ENCODE measurements at places on chromosomes 1 and 21.

DNA sequence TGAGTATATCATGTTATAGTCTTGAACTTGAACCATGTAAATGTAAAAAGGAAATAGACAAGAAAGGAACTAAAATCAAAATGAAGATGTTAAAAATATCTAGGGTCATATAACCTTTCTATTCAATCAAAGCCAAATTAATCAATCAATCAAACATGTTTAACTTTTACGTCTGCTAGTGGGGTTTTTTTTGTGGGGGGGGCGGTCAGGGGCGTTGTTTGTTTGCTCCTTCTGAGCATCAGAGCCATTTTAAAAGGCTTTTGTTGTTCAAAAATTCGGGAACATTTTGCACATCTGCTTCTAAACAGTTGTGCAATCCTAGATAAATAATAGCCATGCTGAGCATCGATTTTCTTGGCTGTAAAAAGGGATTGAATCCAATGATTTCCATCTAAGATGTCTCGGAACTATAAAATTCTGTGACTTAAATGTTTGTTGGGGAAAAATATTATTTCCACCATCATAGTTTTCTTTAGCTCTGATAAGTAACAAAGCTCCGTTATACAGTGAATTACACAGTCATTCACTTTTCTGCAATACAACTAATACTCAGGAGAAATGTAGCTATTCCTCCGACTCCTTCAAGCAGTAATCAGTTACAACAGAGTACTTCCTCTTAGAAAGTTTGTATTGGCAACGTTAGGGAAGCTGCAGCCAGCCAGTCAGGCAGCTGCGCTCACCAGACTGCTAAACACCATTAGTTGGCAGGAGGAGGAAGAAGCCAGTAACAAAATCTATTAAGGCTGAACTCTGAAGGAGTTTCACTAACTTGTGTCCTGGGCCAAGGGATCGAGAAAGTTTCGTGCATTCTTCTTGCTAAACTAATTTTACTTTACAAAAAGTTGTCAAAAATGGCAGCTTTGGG lies 2.2 kb downstream of the SPATA6 start:
- no peaks in the 10 kb centered on the region for H3K27me3 ChIP-seq
- DNase-seq: no peak
- H3K27ac ChIP-seq: peak overlapping the region; percentile 18
- peaks cover 30% of the 10 kb centered on the region for H3K4me1 ChIP-seq
- peak overlapping the region; percentile 90 for H3K4me3 ChIP-seq

DNA sequence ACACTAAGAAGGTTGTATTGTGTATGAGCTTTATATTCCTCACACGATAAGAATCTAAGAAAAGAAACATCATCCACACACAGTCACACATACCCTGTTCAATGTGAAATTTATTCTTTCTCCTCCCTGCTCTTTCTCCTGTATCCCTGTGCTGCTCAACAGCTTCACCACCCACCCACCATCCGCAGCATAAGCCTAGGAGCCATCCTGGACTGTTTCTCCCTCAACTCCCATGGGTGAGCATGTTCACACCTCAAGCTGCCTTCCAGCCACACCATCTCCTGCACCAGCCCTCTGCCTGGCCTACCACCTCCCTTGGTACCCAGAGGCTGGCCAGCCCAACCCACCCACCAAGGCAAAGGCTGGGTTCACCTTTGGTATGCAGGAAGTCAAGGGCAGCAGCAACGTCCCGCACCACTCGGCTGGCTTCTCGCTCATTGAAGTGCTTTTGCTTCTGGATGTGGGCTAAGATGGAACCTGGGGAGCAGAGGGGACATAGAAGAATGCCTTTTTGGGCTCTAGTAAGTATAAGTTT lies 20.3 kb upstream of the KNCN start:
- DNase-seq: no peak
- H3K4me1 ChIP-seq: peaks cover 12% of the 10 kb centered on the region
- H3K27me3 ChIP-seq: no peaks in the 10 kb centered on the region
- no peak overlapping the region for H3K4me3 ChIP-seq
- no peak overlapping the region for H3K27ac ChIP-seq
- H3K36me3 ChIP-seq: peaks cover 7% of the 10 kb centered on the region

- H3K4me3 ChIP-seq: no peak overlapping the region
- no peak for DNase-seq
- no peak overlapping the region for H3K27ac ChIP-seq
- no peaks in the 10 kb centered on the region for H3K36me3 ChIP-seq
- no peaks in the 10 kb centered on the region for H3K4me1 ChIP-seq
- H3K27me3 ChIP-seq: no peaks in the 10 kb centered on the region
Measured at GRCh38 chr21:22703521-22703920, 1705.3 kb downstream of the NCAM2 start.

GRCh38 chr1:229114315-229114714 lies 156.6 kb upstream of the RAB4A start:
- H3K4me1 ChIP-seq: peaks cover 56% of the 10 kb centered on the region
- H3K27me3 ChIP-seq: no peaks in the 10 kb centered on the region
- no peaks in the 10 kb centered on the region for H3K36me3 ChIP-seq
- H3K4me3 ChIP-seq: no peak overlapping the region

GRCh38 chr1:201399352-201400126 lies 415 bp upstream of the LAD1 start:
- peaks cover 26% of the 10 kb centered on the region for H3K4me1 ChIP-seq
- peak; percentile 56 for DNase-seq
- no peaks in the 10 kb centered on the region for H3K36me3 ChIP-seq
- peak overlapping the region; percentile 60 for H3K4me3 ChIP-seq
- peaks cover 27% of the 10 kb centered on the region for H3K27me3 ChIP-seq

Data from mesothelial cell of epicardium (in vitro differentiated cells).